Activated CD4-positive, alpha-beta memory T cell treated with anti-CD3 and anti-CD28 coated beads for 36 hours (primary cell): ENCODE measurements at places on chromosomes 6 and 20.

DNA sequence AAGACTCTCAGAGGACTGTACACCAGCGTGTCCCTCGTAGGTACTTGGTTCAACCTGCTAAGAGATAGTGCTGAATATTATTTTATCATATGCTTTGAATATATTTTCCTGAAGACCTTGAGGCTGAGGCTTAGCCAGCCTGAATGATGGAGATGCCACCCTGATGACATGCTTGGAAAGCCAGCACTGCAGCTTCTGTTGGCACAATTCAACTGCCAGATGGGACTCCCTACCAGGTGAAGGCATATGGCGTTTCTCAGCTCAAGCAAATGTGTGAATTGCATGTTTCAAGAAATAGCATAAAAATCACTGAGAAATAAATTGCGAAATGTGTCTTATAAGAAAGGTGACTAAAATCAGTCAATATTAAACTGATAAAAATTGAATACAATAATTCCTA, 228.1 kb upstream of the CST7 start:
- no peak for DNase-seq

DNA sequence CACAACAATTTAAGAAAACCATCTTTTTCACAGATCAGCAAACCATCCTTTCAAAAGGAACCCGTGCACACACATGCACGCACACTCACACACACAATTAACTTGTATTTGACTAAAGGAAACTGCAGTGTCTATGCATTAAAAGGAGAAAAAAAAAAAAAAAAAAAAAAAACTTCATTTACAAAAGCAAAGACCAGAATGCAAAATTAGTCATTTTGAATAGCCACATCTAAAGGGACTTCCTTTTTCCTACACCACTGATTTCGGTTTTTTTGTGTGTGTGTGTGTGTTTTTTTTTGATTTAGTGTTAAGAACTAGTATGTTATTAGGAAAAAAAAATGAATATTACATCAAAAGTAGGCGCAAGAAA, 6.3 kb downstream of the ZMYND8 start:
- no peak for DNase-seq

- DNase-seq: no peak
Measured at GRCh38 chr20:38141204-38141888, 23.7 kb downstream of the TGM2 start.

DNA sequence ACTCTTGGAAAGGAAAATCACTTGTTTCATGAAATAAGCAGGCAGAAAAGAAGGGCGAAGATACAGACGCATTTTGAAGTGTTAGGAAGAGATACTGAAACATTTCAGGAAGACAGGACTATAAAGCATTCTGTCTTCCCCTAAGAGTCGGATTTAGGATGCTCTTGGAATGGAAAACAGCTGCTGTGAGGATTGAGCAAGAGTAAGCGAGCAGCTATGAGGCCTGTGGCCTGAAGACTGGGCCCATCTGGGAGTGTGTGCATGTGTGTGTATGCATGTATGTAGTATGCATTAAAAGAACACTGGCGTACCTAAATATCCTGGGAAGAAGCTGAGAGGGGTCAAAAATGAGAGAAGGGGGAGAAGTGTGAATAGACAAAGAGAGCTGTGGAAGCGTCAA, 83.6 kb downstream of the SIM1 start:
- DNase-seq: no peak

DNA sequence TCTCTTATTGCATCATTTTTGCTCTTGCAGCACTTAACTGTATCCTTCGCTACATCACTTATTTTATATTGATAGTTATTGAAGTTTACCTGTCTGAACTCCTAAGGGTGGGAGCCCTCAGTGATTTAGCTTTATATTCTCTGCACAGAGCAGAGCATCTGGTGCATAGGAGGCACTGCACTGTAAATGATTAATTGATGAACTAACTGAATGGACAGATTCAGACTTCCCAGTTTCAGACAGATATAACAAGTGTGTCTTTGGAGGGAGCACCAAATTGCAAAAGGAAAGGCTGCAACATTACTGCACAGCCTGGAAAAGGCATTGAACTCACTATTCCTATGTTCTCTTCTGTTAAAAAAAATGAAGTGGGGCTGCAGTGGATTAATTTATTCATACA, 160.3 kb downstream of the EDN1 start:
- DNase-seq: no peak

GRCh38 chr6:170456334-170456733, 96.8 kb downstream of the PSMB1 start:
- no peak for DNase-seq

GRCh38 chr6:31578184-31579118, 3.1 kb downstream of the TNF start:
- peak; percentile 37 for DNase-seq

- DNase-seq: no peak
Measured at GRCh38 chr6:41498968-41499599, 47.1 kb upstream of the FOXP4 start.

DNA sequence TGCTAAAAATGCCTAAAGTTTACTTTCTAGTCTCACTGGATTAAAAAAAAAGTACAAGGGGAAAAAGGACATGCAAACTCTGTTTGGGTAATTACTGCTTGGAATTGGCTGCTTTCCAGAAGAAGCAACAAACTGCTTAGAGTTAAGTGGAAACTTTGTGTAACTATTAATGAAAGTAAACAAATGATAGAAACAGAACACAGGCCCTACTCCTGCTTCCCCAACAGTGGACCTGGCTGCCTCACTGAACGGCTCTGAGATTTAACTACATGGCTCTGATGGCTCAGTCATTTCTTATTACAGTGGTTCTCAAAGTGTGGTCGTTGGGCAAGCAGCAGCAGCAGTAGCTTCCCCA, 108.5 kb downstream of the MAN1A1 start:
- no peak for DNase-seq

- DNase-seq: no peak
Measured at GRCh38 chr6:149320796-149321195, 3.3 kb downstream of the TAB2 start.
